ENCODE measurements at places on chromosomes 4 and X.

DNA sequence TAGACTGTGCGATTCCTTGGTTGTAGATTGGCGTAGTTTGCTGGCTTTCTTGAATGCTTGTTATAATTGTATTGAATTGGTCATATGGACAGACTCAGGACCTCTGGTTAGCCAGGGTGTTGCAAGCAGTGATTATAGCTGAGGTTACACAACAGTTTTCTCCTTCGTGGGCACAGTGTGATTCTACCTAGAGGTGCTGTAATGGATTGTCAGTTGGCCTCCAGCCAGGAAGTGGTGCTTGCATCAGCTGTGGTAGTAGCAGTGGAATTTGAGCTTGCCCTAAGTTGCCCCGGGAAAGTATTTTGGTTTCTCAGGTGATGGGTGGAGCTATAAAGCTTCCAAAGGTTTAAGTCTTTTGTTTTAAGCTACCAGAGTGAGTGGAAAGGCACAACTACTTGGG lies 23.1 kb upstream of the GABRG1 start:
- no peak for DNase-seq

DNA sequence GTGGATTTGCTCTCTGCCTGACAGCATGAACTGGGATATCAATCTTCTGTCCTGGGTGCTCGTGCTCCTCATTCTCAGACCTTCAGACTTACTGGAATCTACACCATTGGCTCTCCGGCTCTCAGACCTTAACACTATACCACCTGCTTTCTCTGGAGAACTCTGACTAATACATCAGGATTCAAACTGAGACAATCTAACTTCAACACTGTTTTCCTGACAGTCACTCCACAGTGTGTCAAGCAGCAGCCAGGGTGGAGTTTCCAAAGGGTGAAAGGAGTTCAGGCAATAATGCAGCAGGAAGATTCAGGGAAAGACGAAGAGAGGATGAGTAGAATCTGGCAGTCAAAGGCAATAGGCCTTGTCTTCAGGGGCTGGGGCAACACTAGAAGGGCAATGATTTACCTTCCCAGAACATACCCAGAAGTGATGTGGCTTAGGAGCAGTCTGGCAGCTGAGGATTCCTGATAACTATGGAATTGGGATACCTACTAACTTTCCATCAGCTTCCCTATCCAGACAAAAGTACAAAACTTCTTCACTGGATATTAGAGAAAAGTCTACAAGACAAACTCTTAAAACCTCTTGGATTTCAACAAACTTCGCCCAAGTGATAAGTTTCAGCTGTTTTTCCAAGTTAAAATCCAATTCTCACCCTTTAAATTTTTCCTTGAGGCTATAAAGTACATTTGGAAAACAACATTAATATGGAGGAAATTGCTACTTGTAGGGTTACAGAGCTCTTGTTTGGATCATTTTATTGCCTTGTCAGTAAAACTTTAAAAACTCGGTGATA lies 58.4 kb upstream of the SLIT2 start:
- DNase-seq: no peak

- DNase-seq: no peak
Observed at GRCh38 chr4:27006646-27007045, 146.0 kb downstream of the STIM2 start.

DNA sequence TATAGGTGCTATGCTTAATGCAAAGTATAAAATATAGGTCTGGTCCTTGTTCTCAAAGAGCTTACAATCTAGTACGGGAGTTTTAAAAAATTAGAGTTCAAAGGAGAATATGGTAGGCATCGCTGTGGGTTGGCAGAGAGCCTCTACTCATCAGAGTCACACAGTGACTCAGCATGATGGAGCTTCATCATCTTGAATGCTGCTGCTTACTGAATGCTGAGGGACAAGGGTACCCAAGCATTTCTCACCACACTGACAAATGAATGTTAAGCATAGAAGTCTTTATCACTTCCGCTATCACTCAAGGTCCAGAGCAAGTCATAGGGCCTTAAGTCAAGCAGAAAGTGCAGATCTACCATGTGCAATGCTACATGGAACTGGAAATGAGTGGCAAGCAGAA lies 268.6 kb upstream of the IGFBP7 start:
- DNase-seq: no peak

DNA sequence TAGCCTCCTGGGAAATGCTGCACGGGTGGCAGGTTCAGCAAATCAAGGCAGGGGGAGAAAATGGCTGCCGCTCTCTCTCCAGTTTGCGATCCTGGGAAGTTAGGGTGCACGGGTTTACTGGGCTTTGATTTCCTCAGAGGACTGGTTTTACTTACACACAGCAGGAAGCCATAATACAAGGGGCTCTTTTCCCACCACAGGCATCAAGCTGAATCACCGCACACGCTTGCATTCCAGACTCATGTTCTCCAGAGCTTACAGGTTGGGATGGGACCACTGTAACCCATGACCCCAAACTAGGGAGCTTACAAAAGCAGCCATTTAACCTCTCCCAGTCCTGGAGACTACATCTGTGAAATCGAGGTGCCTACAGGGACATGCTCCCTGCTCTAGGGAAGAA lies 159.8 kb downstream of the DHRSX start:
- DNase-seq: no peak

DNA sequence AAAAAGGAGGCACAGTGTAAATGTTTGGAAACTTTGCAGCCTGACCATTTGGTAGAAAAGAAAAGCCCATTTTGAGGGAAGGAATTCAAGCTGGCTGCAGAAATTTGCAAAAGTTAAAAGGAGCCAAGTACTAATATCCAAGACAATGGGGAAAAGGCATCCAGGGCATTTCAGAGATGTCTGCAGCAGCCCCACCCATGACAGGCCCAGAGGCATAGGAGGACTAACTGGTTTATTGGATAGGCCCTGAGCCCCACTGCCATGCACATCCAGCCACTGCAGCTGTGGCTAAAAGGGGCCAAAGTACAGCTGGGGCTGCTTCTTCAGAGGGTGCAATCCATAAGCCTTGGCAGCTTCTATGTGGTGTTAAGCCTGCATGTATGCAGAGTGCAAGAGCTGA lies 104.9 kb downstream of the HS3ST1 start:
- no peak for DNase-seq

DNA sequence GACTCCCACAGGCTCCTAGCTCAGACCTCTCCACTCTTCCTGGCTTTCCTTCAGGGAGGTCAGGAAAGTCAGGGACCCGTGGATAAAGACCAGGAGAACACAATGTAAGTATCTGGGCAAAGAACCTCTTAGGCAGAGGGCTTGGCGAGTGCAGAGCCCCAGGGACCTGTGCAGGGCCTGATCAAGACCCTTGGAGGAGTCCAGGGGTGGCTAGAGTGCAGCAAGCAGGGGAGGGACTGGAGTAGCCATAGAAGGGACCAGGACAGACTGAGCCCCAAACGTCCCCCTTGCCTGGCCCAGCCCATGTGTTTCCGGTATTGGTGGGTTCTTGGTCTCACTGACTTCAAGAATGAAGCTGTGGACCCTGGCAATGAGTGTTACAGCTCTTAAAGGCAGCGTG lies 5.9 kb upstream of the TNIP2 start:
- no peak for DNase-seq

DNA sequence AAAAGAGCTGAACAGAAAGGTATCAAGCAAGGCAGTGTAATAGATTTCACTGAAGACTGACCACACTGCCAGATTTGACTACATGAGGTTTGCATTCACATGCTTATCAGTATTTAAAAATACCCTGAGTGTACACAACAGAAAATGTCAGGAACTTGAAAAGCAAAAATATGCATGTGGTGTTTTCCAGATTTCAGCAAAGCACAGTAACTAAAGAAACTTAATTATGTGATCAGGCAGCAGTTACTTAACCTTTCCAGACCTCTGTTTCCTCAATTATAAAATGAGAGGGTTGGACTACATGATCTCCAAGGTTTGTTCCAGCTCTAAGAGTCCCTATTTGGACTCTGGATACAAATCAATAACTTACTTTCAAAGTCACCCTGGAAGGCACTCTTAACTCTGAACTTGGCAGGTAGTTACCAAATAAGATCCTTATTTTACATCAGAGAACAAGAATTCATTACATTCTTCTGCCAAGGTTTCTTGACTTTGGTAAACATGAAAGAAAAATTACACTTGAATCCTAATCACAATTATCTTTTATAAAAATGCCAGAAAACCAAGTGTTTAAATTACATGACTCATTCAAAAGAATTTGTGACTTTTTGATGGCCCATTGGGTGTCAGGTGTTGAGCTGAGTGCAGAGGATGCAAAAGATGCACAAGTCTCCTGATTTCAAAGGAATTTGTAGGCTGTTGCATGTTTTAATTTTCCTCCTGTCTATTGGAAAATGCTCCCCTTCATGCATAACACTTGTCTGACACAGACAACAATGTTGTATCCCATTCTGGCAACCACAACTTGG lies 241.6 kb downstream of the MGST2 start:
- no peak for DNase-seq

DNA sequence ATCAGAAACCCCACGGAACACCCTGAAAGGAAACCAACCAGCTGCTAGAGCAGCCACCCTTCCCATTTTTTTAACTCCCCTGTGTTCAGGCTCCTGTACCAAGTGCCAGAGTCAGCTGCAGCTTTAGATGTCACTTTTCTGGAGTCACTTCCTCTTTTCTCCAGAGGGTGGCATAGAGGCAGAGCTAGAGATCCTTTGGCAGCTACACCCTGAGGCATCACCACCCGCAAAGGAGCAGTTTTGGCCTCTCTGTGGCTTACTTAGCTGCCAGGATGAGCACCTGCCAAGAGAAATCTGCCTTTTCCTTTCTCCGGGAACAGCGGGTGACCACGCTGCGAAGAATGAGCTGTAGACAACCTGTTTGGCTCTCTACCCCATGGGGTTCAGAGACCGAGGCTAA lies 58.0 kb upstream of the CHRDL1 start:
- peak; percentile 73 for DNase-seq

DNA sequence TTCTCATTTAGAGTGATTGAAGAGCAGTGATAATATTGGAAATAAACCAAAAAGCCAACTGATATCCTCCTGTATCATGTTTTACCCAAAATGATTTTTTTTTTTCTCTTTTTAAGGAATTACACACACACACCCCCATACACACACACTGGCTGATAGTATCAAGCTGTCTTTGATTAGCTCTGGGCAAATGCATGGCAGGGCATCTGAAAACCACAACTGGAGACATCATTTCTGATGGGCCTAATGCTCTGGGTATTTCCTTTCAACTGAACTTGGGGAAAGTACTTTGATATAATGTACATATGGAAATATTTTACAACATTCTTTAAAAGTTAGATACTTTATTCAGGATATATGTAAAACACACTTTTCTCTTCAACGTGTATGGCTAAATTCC lies 14.2 kb upstream of the OSTC start:
- DNase-seq: no peak

- no peak for DNase-seq
Observed at GRCh38 chr4:56450342-56450741, 14.3 kb downstream of the PAICS start.

DNA sequence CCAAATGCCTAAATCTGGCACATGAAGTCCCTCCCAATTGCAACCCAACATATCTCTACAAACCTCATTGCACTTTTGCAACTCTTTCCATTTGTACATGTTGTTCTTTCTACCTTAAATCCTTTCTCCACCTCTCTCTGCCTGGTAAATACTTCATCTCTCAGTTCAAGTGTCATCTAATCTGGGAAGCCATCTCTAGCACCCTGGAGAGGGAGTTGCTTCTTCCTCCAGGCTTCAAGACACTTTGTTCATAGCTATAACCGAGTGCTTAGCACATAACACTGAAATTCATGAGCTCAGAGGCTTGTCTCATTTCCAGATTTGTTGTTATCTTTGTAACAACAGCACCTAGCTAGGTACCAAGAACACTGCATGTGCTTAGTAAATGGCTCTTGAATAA lies 114.8 kb upstream of the NAP1L5 start:
- no peak for DNase-seq

- no peak for DNase-seq
Observed at GRCh38 chrX:107135049-107135964, 16.7 kb upstream of the RBM41 start.

GRCh38 chr4:7430965-7431695 lies 3.6 kb downstream of the PSAPL1 start:
- no peak for DNase-seq

DNA sequence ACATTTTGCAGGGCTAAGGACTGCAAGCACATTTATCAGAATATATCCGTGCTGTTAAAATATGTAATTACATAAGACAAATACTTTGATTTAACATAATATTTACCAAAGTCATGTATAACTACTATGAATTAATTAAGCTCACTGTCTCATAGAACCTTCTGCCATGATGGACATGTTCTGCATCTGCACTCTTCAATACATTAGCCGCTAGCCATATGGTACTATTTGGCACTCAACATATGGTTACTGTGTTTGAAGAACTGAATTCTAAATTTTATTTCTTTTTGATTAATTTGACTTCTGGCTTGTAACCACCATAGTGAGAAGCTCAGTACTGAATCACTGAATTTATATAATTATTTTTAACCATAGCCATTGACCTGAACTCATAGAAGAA lies 427.0 kb upstream of the TRAM1L1 start:
- DNase-seq: peak; percentile 0

GRCh38 chr4:99815597-99816011 lies 1.0 kb upstream of the DAPP1 start:
- DNase-seq: no peak

DNA sequence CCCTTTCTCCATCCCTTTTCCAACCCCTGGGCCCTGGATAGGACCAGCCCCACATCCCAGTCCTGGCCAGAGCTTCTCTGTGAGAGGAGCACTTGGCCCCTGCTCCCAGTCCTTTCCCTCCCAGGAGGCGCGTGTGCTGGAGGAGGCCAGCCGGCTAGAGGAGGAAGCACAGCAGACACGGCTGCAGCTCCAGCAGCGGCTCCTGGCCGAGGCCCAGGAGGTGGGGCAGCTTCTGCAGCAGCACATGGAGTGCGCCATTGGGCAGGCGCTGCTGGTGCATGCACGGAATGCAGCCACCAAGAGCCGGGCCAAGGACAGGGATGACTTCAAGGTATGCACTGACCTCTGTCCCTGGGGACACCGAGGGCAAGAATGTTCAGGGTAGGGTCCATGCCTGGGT lies 87.5 kb downstream of the EVC start:
- no peak for DNase-seq

DNA sequence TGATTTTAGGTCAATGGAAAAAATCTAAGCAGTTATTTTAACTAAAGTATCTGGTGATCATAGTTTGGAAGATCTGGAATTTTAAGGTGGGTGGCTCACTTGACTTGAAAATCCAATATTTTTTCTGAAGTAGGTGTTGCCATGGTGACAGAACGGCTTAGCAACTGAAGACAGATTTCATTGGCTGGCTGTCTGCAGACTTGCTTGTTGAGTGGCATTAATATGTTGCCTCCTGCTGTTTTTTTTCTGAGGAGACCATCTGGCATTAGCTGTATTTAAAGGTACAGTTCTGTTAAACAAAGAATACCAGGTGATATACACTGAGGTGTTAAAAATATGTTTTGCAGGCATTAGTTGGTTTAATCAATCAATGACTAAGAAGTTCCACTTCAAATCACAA lies 19.8 kb downstream of the CPE start:
- peak; percentile 88 for DNase-seq

GRCh38 chr4:155666344-155667221 lies at the start of gene GUCY1A1:
GUCY1A1 (plus strand) TSS chr4:155666848; CDS start chr4:155696868, 30,020 bp downstream.
- DNase-seq: no peak

- no peak for DNase-seq
Observed at GRCh38 chrX:119194621-119195020, 41.5 kb upstream of the PGRMC1 start.

- DNase-seq: no peak
Observed at GRCh38 chrX:122625239-122625638, 558.8 kb upstream of the GRIA3 start.

GRCh38 chrX:38341442-38341841 lies 11.0 kb upstream of the OTC start:
- DNase-seq: no peak
